ENCODE measurements at places on chromosomes 12 and 14.
A peak's percentile ranks its signal among the peaks of the same experiment; 100 is the strongest.

DNA sequence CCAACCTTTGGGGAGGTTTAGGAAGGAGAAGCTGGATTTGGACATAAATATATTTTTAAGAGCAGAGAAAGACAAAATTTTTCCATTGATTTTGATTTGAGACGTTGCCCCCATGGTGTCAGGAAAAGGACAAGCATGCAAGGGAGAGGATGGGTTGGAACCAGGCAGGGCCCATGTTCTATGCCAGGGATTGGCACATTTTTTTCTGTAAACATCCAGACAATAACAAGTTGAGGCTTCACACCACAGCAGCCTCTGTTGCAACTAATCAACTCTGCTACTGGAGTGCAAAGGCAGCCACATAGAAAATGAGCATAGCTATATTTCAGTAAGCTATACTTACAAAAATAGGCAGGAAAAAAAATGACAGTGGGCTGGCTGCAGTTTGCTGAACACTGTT is 44.7 kb downstream of the NR1H4 start:
- DNase-seq: no peak

GRCh38 chr14:66369157-66369697 is 116.9 kb upstream of the CCDC196 start:
- DNase-seq: no peak

DNA sequence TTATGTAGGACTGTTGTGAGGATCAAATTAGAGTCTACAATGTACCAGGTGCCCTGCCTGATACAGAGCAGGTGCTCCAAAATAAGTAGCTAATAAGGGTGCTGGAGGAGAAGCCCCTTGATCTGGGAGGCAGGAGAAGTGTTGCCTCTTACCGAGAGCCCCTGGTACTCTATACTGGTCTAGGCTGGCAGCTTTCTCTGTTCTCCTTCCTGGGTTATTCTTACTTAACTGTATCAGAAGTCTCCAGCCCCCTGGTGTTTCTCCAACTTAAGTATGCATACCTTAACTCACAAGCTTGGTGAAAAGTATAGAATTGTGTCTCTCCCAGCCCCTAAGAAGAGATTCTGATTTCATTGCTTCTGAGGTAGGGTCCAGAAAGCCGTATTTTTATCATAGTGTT is 254.9 kb downstream of the LRIG3 start:
- DNase-seq: no peak

- DNase-seq: no peak
These were observed 2.7 kb downstream of the ITGB7 start for GRCh38 chr12:53204351-53204750.

GRCh38 chr14:31781578-31781977 is 220.4 kb downstream of the NUBPL start:
- no peak for DNase-seq

DNA sequence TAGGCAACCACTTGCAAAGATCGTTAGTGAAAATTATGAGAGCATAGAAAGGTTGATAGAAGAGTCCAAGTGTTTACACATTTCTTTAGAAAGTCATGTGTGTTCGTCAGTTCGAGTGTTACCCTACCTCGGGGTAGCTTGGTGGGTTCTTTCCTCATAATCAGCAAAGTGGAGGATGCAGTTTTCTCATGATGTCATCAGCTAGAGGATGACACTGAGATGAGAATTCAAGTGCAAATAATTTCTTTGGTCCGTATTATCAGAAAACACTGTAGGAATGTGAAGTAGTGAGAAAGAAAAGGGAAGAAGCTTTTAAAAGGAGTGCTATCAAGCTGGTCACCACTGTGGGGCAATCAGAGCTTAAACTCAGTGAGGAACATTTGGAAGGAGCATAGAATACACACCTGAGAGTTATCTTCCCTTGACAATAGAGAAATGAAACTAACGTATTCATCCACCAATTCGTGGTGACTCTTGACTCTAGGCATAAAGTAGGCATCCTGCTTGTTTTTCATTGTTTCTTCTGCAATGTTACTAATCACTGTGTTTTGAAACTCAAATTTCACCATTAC is 1340.9 kb upstream of the TMEM132C start:
- DNase-seq: no peak

DNA sequence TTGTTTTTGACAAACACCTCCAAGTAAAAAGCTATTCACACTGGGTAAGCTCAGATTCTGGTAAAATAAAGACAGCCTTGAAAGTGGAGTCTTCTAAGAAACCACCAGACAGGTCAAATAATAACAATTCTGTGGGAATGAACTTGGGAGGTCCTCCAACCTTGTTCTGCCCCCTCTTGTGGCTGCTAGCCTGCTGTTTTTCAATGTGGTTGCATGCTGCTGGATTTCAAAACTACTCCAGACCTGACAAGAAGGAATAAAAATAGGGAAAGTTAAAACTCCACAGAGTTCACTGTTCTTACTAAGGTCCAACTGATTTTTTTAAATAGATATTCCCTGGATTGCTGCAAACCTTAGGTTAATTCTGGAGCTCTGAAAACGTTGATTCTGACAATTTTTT is 32.2 kb upstream of the RIN3 start:
- no peak for DNase-seq

GRCh38 chr14:88505621-88506020 is 49.2 kb downstream of the PTPN21 start:
- no peak for DNase-seq

DNA sequence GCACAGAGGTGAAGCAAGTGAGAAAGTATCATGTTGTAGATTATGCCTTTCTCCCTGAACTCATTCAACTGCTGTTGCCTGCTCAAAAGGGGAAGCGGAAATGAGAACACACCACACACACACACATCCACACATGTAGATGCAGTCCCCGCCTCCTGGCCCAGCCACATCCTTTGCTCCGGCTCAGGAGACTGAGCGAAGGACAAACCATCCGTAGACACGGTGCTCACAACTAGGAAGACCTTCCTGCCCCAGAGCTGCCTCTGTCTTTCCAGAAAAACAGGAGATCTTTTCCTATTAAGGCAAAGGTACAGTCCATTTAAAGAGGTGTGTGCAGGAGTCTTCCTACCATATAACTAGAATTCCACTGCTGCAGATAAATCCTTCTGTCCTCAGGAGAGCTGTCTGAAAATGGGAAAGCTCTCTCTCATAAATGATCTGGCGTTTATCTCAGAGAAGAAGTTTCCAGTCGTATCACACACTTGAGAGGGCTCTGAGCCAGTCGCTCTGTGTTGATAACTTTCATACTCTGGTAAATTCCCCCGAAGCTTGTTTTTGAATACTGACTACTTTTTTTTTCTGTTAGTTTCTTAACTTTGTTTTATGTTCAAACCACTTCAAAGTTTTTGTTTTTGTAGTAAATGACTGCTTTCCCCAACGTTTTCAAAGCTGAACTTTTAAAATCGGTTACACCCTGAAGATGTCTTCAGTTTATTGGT is at the start of gene TESPA1:
Gene TESPA1 (minus strand): TSS at position 105 of the 719 bp plus-strand sequence. CDS start 10,200 bp downstream, outside the sequence.
- peak; percentile 69 for DNase-seq

DNA sequence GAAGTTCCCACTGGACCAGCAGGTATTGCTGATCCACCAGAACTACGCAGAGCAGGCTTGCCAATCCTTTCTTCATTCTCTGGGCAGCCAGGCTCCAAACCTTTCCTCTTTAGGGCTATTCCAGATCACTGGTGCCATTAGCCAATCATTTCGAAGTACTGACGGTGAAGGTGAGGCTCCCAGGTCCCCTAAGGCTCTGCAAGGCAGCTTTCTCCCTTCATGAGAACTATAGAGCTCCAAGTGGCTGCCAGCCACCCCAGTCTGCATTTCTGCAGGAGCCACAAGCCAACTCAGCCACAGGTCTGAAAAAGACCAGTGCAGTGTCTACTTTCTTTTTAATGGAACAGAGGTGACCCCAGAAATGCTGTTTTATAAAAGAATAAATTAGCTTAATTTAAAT is 48.7 kb downstream of the RAB35 start:
- DNase-seq: no peak

DNA sequence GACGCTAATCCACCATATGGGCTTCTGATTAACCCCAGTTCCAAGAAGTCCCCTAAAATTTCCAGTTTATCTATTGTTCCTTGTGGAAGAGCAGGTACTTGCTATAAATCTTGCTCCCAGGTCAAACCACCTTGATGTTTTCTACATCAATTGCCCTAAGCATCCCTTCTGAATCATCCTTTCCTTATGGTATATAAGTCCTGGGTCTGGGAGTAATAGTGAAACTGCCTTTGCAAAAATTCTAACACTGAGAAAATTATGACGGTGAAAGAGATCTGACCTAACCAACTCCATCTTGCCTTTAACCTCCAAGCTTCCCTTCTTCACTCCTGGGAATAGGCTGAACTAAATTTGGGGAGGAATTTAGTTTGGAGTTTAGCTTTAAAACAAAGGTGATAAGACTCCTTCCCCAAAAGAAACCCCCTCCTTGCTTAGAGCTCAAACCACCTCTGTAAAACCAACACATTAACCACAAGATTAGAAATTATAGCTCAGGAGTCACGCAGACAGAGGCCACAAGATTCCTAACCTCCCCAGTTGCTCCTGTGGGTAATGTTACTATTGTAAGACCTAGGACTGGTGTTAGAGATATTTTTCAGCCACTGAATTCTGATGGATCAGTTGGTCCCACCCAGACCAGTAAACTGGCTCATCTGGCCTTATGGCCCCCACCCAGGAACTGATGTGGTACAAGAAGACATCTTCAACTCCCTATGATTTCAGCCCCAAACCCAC is 33.8 kb upstream of the DTX1 start:
- no peak for DNase-seq

- no peak for DNase-seq
These were observed 177.5 kb downstream of the DACT1 start for GRCh38 chr14:58815161-58815701.

GRCh38 chr12:26936559-26937442 is 980 bp downstream of the INTS13 start:
- no peak for DNase-seq

DNA sequence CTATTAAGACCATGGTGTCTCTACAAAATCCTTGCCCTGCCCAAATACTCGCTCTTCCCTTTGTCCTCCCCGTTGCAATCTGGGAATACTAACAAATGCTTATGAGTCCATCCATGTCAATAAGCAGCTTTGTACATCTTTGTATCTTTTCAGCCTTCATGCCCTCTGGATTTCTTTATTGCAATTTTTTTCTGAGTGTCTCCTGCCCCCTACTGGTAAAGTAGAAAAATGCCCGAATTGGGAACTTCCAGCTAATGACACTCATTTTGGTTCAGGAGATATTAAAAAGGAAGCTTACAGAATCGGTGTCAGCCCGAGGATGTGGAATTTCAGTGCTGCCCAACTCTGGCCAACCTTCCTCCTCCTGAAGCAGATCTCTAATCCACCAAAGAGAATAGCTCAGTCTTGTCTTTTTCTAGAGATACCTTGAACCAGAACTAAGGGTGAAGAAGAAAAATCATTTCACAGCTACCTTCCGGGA is 46.0 kb downstream of the SH2B3 start:
- no peak for DNase-seq

DNA sequence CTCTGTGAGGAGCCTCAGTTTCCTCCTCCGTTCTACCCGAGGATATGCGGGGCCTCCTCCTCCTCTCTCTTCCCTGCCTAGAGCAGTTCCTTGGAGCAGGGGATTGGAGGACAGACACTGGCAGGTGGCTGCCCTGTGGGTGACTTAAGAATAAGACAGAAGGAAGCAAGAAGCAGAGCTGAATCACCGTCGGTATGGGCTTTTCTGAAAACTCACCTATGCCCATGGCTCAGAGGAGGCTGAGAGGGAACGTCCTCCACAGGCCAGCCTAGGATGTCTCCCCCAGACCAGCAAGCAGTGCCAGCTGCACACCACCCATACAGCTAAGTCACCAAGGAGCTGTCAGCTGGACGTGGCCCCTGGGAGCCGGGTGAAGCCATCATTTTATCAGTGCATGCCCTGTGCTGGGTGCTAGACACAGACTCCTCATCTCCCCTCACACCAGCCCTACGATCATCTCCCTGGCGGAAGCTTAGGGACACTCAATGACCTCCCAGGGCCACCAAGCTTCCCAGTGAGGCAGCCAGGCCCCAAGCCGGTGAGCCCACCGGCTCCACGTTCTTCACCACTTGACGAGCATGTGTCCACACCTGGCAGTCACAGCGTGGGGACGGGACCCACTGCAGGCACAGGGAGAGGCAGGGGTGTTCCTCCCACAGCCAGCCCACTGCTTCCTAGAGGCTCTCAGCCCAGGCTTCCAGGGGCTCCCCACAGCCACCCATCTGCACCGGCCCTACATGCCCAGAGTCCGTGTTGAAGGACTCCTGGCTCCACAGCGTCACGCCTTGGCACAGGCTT is 21.4 kb downstream of the ITPK1 start:
- no peak for DNase-seq

GRCh38 chr14:61493239-61493638 is 171.9 kb downstream of the PRKCH start:
- no peak for DNase-seq

DNA sequence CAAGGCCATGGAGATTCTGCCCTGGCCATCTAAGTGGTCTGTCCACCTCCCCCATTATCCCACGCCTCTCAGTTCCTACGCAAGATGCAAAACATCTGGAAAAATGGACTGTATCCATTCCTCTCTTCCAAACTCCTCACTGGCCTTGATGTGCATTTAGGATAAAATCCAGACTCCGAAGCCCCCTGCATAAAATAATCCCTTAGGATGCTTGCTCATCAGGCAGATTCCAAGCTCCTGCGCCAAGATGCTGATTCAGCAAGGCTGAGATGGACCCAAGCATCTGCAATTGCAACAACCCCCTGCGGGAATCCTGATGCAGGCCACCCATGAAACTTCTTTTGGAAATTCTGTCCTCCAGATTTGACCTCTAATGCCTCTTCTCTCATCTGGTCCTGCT is 81.6 kb downstream of the SPRING1 start:
- no peak for DNase-seq

DNA sequence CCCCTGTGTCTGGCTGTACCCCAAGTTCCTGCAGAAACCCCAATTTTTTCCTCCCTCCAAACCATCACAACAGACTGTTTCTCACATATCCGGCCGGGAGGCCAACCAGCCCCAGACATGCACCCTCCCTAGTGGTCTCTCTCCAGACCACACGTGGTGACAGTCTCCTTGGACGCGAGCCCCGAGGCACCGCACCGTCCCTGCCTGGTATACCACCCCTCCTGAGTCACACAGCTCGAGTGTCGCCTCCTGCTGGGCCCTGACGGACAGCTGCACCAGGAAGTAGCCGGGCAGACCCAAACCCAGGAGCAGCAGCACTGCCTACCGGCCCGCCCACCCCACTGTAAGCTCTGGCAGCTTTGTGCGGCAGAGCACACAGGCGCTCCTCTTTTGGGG is 97.4 kb downstream of the RFLNA start:
- no peak for DNase-seq

DNA sequence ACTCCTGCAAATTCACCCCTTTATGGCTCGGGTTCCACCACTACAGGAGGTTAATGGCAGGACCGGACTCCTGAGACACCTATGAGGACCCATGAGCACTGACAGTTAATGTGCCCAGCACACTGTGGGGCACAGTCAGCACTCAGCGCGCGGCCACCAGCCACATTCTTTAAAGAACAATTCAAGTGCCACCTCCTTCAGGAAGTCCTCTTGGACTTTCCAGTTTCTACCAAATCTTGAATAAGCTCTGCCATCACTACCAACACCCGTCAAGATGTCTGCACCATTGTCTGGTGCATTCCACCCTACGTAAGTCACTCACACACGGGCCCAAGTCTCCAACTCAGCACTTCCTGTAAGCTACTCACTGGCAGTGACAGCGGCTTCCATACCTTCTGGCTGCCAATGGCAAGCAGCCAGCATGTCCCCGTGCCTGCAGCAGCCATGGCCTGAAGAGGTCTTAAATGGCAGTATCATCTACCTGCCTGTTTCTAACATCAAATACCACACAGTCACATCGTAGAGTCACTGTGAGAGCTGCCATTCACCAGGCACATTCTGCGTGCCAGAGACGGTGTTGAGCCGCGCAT is 48.5 kb downstream of the CDC42BPB start:
- DNase-seq: no peak

Data from activated CD4-positive, CD25-positive, alpha-beta regulatory T cell treated with anti-CD3 and anti-CD28 coated beads, Interleukin-2, amount 50 U/mL, for 16 hours (primary cell).